ENCODE measurements at places on chromosomes 3 and 15.

GRCh38 chr3:159416856-159417255, 571.8 kb upstream of the IL12A start:
- no peak for DNase-seq

DNA sequence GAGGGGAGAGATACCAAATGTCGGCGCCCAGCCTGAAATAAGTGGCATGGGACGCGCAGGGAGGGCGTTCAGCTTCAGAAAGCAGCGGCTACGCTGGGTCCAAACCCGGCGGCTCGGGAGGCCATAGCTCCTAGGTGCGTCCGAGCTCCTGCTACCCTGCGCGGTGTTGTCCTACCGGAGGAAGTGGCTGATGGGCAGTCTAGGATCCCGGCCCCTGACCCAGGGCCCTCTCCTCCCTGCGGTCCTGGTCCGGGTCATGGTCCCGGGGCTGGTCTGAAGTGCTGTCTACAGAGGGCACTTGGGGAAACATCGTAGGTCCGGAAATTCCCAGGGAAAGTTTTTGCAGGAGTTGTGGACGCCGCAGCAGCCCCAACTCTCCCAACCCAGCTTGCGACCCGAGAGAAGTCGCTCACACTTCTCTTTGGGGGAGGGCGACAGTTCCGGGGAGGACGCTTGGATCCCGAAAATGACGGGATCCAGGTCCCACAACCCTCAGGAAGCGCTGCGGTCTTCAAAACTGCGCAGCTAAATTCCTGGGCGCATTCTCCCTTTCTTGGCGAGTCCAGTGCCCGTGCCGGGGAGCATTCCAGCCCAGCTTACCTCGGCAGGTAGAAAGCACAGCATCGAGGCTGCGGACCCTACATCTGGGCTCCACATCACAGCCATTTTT, 9.1 kb upstream of the FOXB1 start:
- no peak for DNase-seq

- DNase-seq = peak; percentile 16
Observed at GRCh38 chr15:68278595-68279405, 1.3 kb downstream of the FEM1B start.

- DNase-seq = no peak
Observed at GRCh38 chr3:159806412-159806811, 182.2 kb upstream of the IL12A start.

- DNase-seq = no peak
Observed at GRCh38 chr3:64867224-64867623, 179.4 kb upstream of the ADAMTS9 start.

- no peak for DNase-seq
Observed at GRCh38 chr3:98328933-98329332, 24.7 kb upstream of the OR5K4 start.

DNA sequence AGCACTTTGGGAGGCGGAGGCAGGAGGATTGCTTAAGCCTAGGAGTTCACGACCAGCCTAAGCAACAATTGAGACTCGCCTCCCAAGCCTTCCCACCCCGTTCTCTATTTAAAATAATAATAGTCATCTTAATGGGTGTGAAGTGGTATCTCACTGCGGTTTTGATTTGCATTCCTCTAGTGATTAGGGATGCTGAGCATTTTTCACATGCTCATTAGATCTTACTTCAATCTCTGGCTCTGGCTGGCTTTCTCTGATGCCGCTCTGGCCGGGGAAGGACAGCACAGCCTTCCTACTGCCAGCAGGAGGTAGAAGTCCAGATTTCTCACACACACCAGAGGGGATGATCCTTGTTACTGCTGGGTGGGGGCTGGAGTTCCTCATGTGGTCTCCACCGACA, 7.4 kb upstream of the EIF4A2 start:
- DNase-seq = no peak

- no peak for DNase-seq
Observed at GRCh38 chr3:34938784-34939183, 700.5 kb upstream of the ARPP21 start.

- no peak for DNase-seq
Observed at GRCh38 chr3:64107190-64107589, 83.9 kb upstream of the PSMD6 start.

DNA sequence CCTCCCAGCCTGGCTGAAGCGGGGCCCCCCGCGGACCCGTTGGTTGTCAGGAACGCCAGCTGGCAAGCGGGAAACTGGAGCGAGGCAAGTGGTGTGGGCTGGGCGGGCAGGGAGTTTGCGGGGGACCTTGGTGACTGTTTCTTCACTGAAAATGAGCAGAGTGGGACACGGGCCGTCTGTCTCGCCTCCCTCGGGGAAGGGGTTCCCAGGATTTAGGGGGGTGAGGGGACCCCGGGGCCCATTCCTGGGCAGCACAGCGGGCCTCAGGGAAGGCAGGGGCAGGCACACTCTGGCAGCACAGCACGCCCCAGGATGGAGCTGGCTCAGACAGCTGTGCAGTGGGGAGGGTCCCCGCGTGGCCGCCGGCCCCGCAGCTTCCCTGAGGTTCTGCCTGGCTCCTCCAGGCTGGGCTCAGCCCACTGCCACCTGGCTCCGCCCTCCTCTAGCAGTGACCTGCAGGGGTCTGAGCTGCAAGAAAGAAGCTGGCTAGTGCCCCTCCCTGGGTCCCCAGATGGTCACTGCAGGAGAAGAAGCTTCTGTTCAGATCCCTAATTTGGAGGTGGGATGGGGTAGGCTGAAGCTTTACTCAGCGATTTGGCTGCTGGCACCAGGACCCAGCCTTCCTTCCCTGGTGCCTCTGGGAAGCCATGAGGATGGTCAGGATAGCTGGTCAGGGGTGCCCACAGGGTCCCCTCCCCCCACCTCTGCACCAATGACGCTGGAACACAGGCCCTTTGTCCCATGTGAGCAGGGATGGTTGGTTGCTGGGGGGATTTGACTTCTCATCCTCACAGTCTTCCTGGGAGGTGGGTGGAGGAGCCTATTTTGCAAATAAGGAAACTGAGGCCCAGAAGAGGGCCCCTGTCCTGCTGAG, 90.4 kb downstream of the TBC1D2B start:
- no peak for DNase-seq

DNA sequence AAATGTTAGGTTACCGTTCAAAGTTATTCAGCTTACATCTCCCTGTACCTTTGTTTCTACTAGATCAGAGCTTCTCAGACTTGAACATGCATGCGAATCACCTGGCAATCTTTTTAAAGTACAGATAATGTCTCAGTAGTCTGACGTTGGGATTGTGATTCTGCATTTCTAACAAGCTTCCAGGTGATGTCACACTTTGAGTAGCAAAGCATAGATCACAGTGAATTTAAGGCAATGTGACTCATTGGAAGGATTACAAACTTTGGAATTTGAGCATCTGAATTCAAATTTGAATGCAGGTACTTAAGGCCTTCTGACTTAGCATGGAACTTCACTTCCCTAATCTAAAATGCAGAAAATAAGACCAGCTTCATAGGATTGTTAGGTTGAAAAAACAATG, 10.8 kb upstream of the ZMAT3 start:
- DNase-seq = no peak

DNA sequence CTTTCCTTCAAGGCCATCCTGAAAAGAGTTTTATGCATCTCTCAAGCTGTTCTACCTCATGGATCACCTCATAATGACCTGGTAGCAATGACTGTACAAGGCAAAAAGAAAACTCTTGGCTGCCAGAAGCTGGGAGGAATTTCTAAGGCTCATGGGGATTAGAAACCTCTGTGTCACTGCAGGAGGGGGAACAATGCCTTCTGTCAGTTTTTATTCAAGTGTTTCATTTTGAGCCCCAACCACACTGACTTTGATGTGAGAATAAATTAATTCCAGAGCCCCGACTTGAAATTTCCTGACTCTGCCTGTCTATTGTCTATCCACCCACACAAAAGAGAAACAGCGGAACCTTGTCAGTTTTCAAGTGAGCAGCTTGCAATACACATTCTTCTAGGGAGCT, 58.7 kb upstream of the MRPL3 start:
- DNase-seq = no peak

DNA sequence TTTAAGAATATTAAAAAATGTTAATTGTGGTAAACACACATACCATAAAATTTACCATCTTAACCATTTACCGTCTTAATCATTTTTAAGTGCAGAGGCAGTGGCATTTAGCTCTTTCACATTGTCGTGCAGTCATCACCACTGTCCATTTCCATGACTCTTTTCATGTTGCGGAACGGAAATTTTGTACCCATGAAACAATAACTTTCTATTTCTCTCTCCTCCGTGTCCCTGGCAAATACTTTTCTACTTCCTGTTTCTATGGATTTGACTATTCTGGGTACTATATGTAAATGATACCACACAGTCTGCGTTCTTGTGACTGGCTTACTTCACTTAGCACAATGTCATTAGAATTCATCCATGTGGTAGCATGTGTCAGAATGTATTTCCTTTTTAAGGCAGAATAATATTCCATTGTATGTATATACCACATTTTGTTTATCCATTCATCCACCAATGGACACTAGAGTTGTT, 27.9 kb downstream of the AKAP13 start:
- peak; percentile 83 for DNase-seq

GRCh38 chr3:169288553-169288952, 375.0 kb downstream of the MECOM start:
- DNase-seq = no peak

DNA sequence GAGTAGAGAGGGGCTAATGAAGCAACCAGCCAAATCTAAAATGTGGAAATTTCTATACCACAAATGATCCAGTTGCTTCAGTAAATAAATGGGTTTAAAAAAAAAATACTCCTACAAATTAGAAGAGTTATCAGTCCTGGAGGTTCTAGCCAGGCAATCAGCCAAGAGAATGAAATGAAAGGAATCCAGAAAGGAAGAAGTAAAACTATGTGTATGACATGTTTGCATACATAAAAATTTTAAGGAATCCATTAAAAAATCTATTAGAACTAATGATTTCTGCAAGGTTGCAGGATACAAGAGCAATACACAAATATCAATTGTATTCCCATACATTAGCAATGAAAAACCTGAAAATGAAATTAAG, 9.6 kb downstream of the MESP2 start:
- DNase-seq = no peak

DNA sequence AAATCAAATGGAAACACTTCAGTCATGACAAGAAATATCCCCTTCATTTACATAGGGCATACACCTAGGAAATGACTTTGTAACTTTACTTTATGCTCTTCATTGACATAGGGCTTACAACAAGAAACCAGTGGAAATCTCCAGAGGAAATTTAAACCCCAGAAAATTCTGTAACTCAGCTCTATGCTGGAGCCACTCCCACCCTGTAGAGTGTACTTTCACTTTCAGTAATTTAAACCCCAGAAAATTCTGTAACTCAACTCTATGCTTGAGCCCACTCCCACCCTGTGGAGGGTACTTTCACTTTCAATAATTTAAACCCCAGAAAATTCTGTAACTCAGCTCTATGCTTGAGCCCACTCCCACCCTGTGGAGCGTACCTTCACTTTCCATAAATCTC, 987.1 kb upstream of the CADM2 start:
- DNase-seq = no peak

DNA sequence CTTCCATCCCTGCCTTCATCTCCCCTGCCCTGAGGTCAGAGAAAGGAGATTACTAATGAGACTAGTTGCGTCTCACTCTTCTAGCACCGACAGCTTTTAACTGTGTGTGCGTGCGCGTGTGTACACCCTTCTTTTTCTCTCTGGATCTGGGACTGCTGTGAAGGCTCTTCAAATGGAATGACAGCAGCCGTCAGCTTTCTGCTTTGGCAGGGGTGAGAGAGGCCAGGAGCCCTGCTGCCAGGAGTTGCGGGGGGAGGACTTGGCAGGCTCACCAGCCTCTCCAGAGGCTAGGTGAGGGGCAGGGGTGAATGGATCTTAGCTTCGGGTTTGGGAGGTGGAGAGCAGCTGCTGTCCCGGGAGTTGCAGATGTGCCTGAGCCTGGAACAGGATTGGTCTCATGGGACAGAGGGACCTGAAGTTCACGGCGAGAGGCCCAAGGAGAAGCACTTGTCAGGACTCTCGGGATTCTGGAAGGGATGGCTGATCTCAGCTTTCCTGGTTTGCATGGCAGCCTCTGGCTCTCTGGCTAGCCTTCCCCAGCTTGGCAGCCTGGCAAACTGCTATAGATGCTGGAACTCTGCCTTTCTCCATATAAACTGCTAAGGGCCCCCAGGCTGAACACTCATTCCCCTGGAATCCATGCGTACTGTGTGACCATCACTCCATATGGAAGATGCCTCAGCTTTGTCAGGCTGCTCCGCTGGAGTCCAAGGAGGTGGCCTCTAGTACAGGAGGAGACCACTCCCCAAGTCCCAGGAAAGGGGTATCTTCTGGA, 16.6 kb downstream of the TEX264 start:
- no peak for DNase-seq

All from activated CD4-positive, alpha-beta T cell treated with anti-CD3 and anti-CD28 coated beads, Interleukin-10, Interleukin-2, amounts not matched to agents 100 ng/mL and 50 ng/mL, durations not matched to agents 16 hours and 8 hours (primary cell).